Stimulated activated naive CD8-positive, alpha-beta T cell treated with anti-CD3 and anti-CD28 coated beads, Interleukin-15, Interleukin-2, amounts not matched to agents 100 U/mL and 50 U/mL, for 24 hours (primary cell): ENCODE measurements at places on chromosomes 12 and 14.

- DNase-seq, result no peak
Measured at GRCh38 chr12:48510111-48510510, 15.3 kb upstream of the OR8S1 start.

- no peak for DNase-seq
Measured at GRCh38 chr12:126899926-126900792, 1366.8 kb upstream of the TMEM132C start.

DNA sequence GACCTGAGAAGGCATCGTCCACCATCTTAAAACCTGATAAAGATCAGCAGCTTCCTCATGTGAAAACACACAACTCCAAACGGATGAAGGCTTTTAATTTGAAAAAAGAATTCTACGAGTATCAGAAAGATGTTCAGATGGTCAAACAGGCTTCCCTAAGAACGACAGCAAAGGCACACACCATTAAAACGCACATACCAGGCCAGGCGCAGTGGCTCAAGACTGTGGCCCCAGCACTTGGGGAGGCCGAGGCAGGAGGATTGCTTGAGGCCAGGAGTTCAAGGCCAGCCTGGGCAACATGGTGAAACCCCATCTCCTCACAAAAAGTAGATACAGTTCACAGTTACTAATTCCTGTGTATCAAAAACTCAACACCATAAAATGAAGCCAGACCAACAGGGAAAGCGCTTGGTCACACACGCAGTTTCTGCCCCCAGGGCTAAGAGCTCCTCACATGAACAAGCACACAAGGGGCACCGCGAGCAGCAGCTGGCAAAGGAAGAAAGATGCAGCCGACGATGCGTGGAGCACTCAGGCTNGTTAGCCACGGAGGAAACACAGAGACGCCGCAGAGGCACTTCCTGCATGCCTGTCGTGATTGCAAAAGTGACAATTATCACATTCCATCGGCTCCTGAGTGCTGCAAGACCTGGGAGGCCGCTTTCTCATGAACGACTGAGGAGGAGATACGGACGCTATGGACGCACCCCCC lies 78.0 kb downstream of the NOC4L start:
- no peak for DNase-seq

DNA sequence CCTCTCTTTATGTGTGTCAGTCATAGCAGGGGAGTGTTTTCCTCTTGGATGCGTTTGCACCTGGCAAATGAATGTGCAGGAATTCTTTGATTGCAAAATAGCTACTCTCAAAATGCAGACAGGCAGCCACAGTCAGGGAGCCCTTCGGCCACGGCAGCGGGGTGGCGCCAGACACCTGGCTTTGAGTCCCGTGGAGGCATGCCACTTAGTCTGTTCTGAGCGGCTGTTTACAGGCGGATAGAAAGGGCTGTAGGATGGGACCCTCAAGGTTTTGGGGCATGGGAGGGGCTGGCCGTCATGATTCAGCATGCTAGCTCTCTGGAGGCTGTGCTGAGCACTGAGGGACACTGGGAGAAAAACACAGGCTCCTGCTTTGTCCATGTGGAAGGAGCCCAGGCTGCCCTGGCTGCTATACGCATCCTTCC lies 117.1 kb downstream of the SLC25A47 start:
- DNase-seq, result peak; percentile 45

DNA sequence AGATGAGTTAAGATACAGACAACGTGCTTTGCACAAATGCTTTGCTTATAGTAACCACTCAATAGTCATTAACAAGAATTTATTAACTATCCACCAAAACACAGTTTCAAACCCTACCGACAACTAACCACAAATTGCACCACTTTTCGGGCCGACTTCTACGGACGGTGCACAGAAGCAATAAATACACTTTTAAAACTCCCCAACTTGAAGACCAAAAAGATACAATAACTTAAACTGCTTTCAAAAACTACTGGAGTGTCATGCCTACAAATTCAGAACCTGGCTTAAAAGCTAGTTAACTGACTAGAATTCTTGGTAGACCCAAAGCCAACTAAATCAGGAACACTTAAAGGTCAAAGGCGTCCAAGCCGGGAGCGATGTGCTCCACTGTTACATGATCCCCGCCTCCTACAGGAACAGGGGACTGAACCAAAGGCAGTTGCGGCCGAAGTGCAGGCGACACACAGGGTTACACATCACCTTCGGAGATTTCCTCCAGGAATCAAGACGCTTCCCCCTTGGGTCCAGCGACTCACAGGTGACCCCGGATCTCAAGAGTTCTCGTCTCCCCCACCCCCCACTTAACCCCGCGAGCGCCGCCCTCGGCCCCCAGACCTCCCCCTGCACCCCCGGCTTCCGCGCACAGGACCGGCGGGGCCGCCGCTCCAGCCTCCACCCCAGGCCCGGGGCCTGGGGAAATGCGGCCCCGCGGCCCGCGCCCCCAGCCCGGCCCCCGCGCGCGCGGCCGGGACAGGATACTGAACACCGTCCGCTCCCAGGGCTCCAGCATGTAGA lies 507 bp downstream of the SPTSSA start:
- DNase-seq, result peak; percentile 52

GRCh38 chr14:61575551-61576150 lies 119.7 kb upstream of the HIF1A start:
- no peak for DNase-seq
